Left ventricle myocardium inferior (tissue), 1 donor: ENCODE measurements at places on chromosomes 5 and 9.

DNA sequence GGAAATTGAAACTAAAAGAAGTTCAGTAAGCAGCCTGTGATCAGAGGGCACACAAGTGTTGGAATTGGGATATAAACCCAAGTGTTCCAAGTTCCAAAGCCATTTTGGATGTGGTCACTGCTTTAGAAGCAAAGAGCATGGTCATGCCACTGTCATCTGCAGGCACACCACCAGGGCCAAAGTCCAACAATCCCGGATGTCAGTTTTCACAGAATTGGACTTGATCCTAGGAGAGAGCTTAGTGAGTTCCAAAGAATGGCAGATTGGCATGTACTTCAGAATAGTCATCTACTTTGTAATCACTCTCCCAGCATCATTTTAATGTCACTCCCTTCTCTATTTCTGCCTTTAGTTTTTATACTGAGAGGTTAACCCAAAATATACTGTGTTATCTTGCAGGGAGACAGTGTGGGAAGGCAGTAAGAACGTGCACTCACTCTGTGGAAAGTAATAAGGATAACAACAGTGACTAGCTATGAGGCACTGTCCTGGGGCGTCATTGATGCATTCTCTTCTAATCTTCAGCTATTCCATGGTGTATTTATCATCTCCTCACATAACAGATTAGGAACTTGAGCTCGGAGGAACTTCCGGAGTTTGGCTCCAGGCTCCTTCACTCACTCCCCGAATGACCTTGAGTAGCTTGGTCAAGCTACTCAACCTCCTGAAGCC, 388.0 kb downstream of the ACTL7B start:
- no peak for DNase-seq

GRCh38 chr5:128317481-128317880, 220.6 kb downstream of the FBN2 start:
- DNase-seq, result no peak

- DNase-seq, result no peak
These were observed 626.7 kb upstream of the COX7C start for GRCh38 chr5:85990998-85991397.

DNA sequence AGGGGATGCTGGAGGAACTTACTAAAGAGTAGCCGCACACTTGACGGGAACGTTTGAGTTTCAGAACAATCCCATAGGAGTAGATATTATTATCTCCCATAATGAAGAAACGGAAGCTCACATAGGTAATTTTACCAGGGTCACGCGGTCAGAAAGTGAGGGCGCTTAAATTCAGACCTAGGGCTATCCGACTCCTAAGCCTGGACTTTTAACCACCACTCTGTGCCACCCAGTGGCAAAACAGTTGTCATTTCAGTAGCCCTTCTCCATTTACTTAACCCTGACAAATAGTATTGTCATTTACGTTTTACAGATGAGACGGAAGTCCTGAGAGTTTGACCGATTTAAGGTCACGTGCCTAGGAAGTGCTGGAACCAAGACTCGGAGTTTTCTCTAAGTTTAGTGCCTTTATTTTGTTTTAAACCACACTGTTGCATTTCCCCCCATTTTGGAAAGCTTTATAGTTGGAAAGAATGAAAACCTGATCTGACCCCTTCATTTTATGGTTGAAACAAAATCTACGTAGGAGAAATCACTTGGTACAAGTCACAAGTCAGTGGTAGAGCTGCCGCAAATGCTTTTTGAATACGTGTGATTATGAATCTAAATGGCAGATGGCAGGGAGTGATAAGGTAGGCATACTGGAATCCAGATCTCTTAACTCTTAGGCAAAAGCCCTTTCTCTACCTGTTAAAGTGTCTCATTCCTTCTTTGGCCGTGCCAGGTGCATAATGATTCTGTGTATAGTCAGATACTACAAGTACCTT, 650 bp downstream of the MRRF start:
- DNase-seq, result no peak

- DNase-seq, result no peak
These were observed 13.6 kb upstream of the LMNB1 start for GRCh38 chr5:126763371-126763770.

GRCh38 chr9:33620738-33621439, 96.8 kb downstream of the ANKRD18B start:
- DNase-seq, result no peak

DNA sequence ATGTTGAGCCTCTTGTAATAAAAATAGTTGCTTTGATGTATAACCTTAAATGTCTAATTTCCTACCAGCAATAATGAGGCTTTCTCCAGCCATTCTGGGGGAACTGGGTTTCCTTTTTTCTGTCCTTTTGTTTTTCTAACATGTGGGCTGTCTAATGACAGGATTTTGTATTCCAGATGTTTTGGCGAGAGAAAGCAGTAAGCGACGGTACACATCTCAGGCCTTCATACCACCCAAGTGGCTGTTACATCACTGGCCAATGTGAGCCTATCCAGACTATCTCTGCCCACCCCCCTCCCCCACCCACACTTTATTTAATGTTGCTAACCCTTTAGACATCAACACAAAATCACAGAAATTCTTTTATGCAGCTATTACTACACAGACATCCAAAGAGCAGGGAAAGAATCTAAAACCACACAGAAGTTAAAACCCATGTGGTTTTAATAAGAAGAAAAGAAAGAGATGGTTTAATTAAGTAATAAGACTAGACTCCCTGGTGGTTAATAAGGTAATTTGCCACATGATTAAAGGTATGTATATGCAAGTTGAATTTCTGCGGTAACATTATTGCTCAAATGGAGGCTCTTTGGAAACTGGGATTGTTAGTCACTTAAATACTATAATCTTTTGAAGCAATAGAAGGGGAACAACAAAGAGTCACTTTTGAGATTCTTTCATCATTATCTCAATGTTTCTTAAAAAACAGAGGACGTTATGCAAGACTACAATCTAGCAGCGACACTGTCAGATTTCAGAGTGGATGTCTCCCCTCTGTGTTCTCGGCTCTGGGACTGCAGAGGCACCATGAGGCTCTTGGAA, 365.1 kb downstream of the ENC1 start:
- no peak for DNase-seq

GRCh38 chr9:115398996-115399395, 281.0 kb upstream of the TNC start:
- no peak for DNase-seq

- no peak for DNase-seq
These were observed 655.7 kb upstream of the ITGA1 start for GRCh38 chr5:52132053-52132452.

- DNase-seq, result no peak
These were observed 39.2 kb downstream of the PPIC start for GRCh38 chr5:122997294-122997693.

- no peak for DNase-seq
These were observed 232.9 kb downstream of the ARRDC3 start for GRCh38 chr5:91150234-91150633.

DNA sequence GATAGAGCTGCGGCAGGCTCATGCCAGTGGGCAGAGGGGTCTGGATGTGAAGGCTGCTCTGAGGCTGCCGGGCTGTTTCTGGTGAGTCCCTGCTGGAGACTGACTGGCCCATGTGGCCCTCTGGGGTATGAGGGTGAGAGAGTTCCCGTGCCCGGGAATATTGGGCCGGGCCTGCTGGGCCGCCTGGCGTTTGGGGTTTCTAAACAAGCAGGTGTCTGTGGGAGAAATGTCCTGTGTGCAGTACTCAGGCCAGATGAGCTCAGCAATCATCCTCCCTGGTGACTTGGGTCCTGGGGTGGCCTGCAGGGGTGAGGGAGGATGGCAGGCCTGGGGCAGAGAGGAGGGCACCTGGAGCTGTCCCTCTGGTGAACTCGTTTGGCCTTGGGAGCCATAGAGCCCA, 74.9 kb downstream of the MACROH2A1 start:
- no peak for DNase-seq

DNA sequence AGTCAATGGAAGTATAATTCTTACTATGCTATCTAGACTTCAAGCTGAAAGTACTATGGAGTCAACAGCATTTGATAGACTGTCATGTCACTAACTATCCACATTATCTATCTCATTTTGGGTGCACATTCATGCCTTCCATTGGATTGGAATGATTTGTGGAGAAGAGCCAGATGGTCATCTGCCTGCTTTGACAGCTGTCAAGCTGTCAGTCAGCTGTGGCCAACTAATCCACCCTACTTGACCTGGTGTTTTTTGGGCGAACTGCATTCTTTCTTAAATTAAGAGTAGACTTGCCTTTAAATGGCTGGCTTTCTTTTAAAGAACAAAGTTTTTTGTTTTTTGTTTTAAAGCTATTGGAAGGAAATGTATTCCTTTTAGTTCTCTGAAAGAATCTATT, 151.5 kb downstream of the DCP2 start:
- no peak for DNase-seq

GRCh38 chr9:109997682-109998081, 210.3 kb downstream of the C9orf152 start:
- DNase-seq, result peak; percentile 22

DNA sequence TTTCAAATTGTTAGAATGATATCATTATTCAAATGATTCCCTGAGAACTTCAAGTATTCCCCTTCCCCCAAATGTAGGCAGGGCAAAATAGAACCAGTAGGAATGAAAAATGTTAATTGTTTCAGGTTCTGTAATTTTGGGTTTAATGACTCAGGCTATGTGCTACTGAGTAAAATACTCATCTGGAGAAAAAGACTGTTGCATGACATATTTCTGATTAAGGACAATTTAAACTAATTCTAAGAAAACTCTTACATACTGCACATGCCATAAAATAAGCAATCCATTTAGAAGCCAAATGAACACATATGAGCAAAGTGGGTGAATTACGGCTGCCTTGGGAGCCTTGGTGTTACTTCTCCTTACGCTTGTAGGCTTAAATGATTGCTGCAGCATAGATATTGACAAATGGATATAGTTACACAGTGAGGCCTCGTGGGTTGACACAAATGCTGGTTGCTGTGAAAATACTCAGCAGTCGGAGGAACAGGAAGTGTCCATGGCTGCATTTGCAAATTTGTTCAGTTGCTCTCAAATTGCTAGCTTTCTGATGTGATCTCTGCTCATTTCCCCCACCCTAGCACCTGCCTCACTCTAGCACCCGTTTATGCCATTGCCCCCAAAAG, 174.9 kb upstream of the DMAC1 start:
- no peak for DNase-seq

DNA sequence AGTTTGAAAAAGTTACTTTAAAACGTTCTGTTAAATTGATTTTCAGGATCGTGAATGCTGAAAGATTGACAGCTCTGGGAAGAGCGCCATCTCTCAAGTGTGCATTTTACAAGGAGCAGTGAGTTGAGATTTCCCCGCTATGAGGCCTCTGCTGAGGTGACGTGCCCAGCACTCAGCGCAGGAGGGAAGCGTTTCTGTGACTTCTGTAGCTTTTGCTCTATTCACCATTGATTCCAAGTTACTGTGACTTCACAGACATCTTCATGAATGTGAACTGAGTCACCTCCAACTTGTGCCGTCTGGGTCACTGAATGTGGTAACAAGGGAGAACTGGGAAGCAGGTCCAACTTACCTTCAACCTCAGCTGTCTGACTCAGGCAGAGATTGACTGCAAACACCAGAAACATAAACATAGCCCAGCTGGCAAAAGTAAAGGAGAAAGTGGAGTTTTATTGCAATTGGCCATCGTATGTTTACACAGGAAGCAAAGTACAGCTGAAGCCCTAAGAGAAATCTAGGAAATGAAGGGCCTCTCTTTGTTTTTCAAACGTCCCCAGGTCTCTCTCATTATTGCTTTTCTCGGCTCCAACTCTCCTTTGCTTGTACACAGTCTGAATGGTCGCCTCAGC, 428.8 kb upstream of the CLINT1 start:
- no peak for DNase-seq

DNA sequence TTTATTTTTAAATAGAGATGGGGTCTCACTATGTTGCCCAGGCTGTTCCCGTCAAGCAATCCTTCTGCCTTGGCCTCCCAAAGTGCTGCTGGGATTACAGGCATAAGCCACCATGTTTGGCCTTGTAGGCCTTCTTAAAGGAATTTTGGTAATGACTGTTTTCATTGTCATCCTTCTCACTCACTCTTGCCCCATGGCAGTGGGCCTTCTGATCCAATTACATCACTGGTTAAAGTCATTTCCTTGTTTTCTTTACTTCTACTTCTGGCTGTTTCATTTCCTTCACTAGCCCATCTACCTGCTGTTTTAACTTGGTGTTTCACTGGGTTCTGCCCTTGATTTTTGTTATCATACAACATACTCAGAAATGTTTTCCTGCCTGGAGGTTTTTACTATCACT, 20.1 kb upstream of the NIM1K start:
- no peak for DNase-seq

- no peak for DNase-seq
These were observed 79.6 kb upstream of the RNU6ATAC start for GRCh38 chr9:134243778-134244467.

DNA sequence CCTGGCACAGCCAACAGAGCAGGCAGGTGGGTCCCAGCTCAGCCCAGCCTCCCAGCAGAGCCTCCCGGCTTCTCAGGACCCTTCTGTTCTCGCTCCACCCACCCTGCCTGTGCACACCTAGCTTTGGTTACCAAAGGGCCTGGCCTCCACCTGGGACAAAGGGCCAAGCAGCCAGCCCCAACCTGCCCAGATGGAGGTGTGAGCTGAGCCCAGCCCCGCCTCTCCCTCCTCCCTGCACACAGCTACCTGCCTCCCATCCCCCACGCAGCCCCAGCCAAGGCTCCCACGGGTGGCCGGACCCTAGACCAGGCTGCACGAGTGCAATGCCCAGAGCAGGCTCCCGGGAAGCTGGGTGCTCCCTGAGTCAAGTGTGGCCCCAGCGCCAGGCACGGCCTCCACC, 5.6 kb downstream of the TPRN start:
- no peak for DNase-seq

DNA sequence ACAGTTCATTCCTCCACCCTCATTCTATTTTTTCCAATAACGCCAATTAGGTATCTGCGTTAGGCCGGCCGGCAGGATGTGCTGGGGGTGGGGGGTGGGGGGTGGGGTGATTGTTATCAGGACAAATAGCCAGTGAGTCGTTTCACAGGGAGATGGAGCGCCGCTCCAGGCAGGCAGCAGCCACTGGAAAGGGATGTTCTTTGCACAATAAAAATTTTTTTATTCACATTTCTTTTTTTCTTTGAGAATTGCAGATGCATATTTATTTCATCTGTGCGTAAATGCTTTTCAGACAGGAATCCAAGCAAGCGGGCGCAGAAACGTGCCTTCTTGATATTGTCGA, 4.1 kb downstream of the LMX1B start:
- no peak for DNase-seq

DNA sequence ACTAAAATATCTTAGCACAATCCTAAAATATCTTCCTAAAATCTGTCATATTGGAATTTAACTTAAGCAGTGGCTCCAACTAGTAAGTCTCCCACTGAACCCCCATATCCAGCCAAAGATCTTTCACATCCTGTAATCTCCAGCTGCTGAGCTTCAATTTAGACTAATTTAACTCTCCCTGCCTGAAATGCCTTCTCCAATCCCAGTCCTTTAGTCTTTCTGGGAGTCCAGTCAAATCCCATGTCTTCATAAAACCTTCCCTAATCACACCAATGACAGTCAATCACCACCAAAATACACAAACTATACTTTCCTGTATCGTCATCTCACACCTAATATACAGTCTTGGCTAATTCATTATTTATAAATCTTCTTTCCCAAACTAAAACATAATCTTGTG, 607 bp upstream of the KLHL3 start:
- DNase-seq, result no peak
